ENCODE measurements at places on chromosomes 13 and 19.

DNA sequence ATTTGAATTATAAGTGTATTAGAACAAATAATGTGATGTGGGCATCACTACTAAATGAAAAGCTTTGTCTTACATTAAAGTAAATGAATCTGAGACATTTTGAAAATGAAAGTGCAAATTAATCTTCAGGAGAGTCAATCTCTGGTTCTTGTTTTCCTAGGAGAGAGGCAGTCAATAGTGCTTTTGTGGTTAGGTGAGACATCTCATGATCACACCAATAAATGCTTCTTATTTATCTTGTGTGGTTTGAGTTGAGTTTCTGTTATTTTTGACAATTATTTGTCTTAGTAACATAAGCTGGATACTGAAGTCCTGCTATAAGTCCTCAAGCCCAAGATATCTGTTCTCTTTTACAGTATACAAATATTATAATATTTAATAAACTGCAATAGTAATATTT lies 1378.0 kb upstream of the PCDH9 start:
- DNase-seq, result no peak

DNA sequence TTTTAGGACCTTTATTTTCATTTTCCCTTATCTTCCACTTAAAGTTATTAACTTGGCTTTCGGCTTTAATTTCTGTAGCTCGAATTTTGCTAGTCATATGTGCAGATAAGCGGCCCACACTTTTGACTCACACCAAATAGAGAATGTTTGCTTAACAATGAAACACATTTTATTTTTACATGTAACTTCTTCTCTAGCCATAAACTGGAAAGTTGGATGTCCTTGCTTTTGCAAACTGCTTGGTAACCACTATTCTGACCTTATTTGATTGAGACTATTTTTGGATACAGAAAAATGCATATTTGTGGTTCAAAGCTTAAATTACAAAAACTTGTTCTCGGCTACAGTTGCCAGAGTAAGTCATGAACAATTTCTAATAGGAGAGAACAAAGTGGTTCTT lies 600.0 kb downstream of the KCTD12 start:
- no peak for DNase-seq

DNA sequence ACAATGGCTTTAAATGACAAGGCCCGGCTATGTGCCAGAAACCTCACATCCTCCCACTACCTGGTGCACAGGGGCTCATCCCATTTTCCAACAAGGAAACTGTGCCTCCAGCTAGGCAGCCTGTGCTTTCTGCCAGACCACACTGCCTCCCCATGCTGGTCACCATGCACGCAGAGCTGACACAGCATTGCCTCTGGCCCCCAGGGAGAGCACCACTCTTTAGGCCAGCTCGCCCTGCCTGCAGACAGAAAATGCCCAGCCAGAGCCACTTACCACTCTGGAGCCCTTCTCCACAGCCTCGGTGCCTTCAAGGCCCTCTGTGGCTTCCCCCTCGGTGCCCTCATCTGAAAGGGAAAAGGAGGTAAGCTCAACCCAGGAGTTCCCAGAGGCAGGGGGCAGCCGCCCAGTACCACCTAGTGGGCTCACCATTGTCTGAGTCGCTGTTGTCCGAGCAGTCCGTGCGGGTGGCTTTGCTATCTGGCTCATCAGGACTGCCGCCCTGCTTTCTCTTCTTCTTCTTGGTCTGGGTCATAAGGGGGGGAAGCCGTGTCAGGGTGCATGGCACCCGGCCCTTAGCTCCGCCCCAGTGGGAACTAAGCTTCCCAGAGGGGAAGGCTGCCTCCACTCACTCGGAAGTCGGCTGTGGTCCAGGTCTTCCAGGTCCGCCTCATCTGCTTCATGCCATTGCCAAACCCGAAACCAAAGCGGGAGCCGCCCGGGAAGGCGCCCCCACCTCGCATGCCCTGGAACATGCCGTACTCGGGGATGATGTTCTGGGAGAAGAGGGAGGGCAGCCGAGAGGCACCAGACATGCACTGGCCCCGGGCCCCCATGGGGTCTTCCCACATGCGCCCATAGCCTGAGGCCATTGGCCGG lies 18.0 kb downstream of the AKAP8L start:
- DNase-seq, result no peak

DNA sequence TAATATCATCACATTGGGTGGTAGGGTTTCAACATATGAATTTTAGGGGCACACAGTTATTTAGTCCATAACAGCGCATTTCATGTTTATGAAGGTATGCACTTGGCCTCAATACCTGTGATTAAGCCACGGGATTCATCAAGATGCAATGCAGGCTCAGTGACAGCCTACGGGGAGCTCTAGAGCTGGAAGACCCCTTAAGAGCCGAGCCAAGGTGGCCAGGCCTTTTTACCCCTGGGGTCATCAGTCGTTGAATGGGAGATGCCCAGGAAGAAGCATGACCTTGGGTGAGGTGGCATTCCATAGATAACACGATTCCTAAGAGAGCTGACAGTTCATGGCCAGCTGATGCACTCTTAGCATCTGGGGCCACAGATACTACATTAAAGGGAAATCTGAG lies 380.0 kb downstream of the ZNF536 start:
- no peak for DNase-seq

DNA sequence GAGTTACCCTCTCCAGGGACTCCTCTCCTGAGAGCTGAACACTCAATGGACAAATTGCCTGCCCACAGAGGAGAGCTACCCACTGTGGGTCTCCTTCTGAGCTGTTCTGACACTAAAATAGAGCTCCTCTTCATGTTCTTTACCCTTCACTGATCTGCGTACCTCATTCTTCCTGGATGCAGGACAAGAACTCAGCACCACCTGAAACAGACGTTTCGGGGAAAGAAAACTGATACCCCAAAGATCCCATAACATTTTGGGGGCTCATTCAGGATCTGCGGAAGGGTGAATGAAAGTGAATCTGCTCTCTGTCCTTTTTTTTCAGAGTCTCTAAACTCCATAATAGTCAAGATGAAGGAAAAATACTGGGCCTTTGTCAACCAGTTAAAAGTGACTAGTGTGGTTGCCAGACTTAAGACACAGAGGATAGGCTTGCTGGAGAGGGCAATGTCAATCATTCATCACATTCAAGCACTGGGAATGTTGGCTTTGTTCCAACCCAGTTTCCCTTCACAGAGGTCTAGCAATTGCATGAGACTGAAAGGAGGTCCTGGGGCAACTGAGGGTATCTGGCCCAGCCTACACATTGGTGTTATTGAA lies 136.7 kb upstream of the SLITRK6 start:
- no peak for DNase-seq

DNA sequence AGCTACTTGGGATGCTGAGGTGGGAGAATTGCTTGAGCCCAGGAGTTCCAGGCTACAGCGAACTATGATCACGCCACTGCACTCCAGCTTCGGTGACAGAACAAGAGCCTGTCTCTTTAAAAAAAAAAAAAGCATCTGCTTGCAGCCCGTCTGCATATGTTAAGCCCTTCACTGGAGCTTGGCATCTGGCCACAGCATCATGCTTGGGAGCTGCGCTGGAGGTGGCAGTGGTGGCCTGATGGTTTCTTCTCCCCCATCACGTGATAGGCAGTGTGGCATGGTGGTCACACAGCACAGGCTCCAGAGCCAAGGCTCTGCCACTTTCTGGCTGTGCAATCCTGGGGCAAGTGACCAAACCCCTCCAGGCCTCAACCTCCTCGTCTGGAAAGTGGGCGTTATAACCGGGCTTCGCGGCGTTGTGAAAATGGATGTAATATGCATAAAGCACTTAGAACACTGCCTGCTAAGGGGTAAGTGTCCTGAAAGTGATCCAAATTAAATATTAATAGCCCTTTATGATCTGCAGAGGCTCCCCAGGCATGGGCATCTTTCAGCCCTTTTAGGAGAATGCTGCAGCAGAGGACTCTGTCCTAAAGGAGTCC lies 24.4 kb downstream of the MARK4 start:
- no peak for DNase-seq

DNA sequence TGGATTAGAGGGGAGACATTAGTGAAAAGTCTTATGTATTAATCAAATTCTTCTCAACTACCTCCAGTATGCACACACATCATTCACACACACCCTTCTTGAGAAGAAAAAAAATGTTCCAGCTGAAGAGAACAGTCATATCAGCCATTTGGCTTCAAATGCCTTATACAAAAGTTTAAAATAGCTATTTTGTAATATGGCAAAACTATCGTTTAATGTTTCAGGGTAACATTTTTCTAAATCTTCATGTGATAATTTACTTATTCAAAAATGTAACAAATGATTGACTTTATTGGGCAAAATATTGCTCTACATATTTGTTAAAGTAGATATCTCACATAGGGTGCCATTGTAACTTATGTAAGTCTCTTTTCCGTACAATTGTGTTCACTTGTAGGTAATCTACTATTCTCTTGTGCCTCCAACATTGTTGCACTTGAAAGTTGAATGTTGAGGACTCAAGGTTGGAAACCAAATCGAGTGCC lies 13.6 kb downstream of the ZIC2 start:
- no peak for DNase-seq

DNA sequence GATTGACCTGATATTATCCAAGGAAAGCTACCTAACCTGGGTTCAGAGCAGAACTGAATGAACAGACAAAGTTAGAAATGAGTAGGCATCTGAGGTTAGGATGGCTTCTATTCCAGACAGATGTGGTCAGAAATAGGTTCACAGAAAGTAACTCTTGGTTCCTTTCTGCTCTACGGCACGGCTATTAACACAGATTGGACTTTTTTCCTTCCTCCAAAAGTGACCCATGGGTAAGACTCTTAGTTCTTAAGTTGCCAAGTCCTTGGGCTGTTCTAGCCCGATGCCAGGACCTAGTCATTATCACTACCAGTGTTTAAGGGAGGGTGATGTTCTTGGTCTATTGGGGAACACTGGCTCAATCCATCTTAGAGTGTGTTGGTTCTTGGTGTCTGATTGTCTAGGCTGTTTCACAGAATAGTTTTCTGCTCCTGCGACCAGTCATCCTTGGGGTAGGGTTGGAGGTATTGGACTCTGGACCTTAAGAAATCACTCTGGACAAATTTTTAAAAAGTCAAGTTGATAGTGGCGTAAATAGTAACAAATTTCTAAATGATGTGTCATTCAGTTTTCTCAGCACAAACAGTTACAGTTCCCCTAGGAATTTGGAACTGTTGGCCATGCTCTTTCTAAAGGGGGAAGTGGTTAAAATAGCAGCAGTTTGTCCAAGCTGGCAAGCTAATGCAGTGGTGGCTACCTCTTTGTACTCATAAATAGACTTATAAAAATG lies 60.1 kb upstream of the MYCBP2 start:
- DNase-seq, result no peak

GRCh38 chr13:66513728-66514127 lies 716.4 kb downstream of the PCDH9 start:
- DNase-seq, result no peak

- DNase-seq, result no peak
These were observed 1.7 kb upstream of the MTMR6 start for GRCh38 chr13:25288966-25289365.

DNA sequence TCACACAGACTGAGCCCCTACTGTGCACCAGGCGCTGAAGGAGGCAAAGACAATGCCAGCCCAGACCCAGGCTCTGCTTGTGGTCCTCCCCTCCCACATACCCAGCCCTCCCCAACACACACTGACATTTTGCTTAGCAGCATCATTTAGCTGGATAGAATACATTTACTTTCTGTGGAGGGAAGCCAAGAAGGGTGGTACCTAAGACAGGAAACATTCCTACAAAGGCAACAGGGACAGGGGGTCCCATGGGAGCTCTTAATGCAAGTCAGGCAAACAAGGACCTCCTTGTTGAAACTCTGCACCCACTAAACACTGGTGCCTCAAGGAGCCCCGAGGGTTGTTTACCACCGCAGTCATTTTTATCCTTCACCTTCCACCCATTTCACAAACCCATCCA lies 77.0 kb upstream of the ZNF507 start:
- no peak for DNase-seq
